ENCODE measurements at places on chromosomes 3 and 15.

GRCh38 chr3:18888370-18888769, 259.9 kb upstream of the KCNH8 start:
- no peak for DNase-seq

DNA sequence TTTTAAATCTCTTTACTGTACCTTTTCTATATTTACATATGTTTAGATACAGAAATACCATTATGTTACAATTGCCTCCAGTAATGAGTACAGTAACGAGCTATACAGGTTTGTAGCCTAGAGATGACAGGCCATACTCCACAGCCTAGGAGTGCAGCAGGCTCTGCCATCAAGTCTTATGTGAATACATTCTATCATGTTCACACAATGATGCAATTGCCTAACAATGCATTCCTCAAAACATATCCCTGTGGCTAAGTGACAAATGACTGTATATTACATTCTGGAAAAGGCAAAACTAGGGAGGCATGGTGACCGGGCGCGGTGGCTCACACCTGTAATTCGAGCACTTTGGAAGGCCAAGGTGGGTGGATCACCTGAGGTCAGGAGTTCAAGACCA, 192.4 kb upstream of the IGF1R start:
- no peak for DNase-seq

- no peak for DNase-seq
Measured at GRCh38 chr3:37922721-37923568, 61.3 kb downstream of the CTDSPL start.

- DNase-seq: no peak
Measured at GRCh38 chr15:38843736-38844590, 279.3 kb upstream of the RASGRP1 start.

DNA sequence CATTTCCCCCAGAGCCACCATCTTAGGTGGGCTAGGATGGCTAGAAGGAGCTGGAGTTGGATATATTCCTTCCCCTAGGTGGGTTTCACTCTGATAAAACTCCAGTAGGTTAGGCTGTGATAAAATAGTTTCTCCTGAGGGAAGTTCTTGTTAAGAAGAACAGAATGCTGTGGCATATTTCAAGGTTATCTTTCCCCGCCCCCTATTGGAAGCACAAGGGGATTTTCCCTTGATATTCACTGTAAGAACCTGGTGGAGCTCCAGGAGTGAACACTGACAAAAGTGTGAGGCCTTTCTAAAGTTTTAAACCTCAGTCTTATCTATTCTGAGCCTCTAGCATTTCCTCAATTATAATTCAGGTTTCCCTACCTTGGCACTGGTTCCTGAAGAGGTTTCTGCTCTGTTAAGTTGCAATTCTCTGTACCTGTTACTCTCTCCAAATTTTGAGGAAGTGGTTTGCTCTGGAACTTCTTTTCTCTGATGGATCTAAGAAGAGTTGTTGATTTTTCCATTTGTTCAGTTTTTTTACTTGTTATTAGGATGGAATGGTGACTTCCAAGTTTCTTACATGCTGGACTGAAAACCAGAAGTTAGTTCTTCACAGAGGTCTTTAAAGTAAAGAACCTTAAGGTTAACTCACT, 113.5 kb downstream of the GMPS start:
- no peak for DNase-seq

GRCh38 chr3:54223063-54223462, 100.7 kb downstream of the CACNA2D3 start:
- no peak for DNase-seq

GRCh38 chr3:185648396-185648795, 62.3 kb downstream of the SENP2 start:
- DNase-seq: no peak

GRCh38 chr3:127296959-127297358, 9.1 kb upstream of the PRR20G start:
- DNase-seq: no peak

GRCh38 chr3:144499001-144499930, 527.6 kb downstream of the DIPK2A start:
- DNase-seq: no peak

- no peak for DNase-seq
Measured at GRCh38 chr3:27141668-27142067, 227.5 kb downstream of the NEK10 start.

- DNase-seq: no peak
Measured at GRCh38 chr3:173750095-173750494, 352.6 kb downstream of the NLGN1 start.

GRCh38 chr3:188299708-188300107, 145.8 kb downstream of the LPP start:
- DNase-seq: no peak

DNA sequence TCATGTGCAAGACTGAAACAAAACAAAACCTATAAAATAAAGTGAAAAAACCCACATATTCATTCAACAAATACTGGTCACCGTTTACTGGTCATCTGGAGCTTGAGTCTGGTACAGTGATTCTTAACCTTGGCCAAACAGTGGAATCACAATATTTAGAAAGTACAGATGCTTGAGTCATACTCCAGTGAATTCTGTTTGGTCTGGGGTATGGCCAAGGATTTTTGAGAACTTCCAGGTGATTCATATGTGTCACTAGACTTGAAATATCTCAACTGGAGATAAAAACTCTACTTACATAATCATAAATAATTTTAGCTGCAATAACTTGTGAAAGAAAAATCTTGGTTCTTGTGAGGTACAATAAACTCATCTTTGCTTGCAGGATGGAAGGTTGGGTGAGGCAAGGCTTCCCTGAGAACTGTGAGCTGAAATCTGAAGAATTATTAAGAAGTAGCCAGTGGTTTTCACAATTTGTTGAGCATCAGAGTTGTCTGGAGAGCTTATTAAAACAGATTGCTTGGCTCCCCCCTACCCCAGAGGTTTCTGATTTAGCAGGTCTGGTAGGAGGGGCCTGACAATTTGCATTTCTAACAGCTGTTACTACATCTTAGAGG, 9.6 kb downstream of the NEK11 start:
- DNase-seq: no peak

- no peak for DNase-seq
Measured at GRCh38 chr3:123414973-123415775, 33.7 kb downstream of the ADCY5 start.

GRCh38 chr3:48963591-48963990, 26.4 kb upstream of the P4HTM start:
- DNase-seq: no peak

DNA sequence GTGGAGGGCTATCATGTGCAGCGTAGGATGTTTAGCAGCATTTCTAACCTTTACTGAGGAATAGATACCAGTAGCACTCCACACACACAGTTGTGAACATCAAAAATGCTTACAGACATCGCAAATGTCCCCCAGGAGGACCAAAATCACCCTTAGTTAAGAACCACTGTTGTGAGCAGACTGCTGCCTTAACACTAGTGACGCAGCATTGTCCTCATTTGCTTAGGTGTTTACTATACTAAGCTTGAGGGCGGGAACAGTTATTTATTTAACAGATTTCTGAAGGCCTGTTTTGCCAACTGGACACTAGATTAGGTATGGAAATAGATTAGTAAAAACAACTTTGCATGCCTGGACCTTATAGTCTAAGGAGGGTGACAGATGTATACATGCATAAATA, 2.3 kb downstream of the PPP2R3A start:
- no peak for DNase-seq

GRCh38 chr3:148226246-148226645, 471.5 kb upstream of the AGTR1 start:
- DNase-seq: no peak

DNA sequence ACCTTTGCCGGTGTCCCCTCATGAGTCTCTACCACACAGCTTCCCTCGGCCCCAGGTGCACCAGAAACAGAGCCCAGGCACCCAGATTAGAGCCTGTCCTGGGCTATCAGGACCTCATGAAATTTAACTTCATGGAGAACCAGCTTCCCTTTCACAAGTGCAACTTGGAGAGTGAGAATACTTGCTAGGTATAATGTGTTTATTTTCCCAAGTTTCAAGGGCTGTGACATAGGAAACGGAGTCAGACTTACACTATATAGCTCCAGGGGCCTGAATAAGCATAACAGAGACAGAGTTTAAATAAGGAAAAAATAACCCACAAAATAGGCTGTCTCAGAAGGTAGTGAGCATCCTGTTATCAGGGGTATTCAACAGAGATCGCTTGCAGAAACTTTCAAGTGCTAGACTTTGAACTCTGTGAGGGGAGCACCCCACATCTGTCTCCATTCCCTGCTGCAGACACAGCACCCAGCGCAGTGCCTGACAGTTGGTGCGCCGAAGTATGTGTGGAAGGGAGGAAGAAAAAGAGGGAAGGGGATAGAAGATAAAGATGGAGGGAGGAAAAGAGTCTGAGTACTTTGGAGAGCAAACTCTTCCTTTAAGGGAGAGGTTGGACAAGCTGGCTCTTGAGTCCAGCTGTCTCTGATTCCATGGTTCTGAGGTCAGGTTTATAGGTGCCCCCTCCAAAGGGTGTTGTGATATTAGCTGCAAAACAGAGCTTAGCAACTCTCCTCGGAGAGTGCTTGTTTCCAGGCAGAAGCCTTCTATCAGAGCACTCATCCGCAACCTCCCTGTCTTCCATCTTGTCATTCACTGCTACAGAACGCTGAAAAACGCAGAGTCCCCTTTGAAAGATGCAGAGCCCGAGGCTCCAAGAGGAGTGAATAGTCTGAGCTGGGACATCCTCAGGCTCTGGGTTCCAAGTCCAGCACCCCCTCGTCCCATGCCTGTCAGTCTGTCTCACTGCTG, 84.8 kb downstream of the CPN2 start:
- no peak for DNase-seq

DNA sequence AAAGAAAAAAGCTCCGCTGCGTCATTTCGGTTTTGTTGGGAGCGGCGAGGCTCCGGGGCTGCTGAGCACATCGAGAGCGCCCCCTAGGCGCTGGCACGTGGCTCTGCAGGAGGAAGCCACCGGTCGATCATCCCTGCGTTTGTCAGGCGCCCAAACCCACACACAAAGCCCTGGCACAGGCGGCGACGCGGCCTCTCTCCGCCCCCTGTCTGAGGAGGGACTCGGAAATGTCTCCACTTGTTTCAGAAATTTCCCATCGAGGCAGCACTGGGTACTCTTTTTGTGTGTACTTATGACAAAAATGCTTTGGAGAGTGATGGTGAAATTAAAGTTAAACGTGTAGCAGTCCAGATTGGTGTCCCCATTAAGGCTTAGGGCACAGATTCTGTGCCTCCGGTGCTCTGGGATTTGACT, 407.3 kb upstream of the ONECUT1 start:
- peak; percentile 6 for DNase-seq

- DNase-seq: no peak
Measured at GRCh38 chr3:150411976-150412375, 3.9 kb downstream of the TSC22D2 start.

- DNase-seq: no peak
Measured at GRCh38 chr3:123759311-123759710, 124.8 kb downstream of the MYLK start.

DNA sequence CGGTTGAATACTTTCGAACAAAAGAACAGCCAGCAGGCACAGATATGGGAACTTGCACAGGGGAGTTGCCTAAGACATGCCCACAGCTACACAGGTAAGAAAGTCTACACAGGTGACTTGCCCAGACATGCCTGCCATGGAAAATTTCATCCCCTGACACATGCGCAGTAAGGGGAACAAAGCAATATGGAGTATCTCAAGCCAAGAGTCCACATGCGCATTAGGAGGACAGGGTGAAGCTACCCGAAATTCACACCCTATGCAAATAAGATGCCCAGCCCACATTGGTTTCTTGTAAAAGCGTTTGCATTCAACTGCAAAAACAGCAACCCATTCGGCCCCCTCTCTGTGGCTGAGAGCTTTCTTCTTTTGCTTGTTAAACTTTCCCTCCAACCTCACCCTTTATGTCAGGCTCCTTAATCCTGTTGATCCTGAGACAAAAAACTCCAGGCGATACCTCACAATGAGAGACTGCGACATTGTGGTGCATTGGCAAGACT, 49.3 kb upstream of the TRPM1 start:
- DNase-seq: no peak

DNA sequence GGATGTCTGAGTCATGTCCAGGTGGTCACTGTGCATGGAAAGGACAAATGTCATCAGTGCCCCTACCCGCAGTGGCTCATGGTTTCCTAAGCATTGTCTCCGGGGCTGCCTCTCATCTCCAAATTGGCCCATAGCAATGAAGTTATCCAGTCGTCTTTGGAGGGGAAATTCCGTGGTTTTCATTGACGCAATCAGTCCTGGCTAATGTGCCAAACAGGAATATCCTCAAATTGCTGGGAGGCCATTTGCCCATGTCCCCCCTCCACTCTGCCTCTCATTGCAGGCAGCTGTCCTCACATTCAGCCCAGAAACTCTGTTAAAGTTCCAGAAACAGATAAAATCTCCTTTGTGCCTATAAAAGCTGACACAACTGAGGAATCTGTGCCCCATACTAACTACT, 81.6 kb downstream of the MCTP2 start:
- DNase-seq: no peak

DNA sequence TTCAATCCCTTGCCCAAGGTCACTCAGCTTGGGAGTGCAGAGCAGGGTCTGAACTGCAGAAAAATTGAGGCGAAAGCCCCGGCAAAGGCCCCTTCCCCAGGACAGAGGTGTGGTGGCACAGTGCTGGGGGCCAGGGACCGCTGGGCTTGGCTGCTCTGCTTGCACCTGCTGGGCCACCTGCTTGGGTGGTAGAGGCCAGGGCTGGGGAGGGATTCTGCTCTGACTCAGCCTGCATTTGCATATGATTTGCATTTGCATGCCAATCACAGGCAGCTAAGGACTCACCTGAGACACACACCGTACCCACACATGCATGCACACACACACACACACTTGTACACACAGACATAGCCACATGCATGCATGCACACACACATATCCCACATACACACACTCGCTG, 9.9 kb downstream of the GRM2 start:
- no peak for DNase-seq

- no peak for DNase-seq
Measured at GRCh38 chr3:149414557-149415231, 37.2 kb upstream of the TM4SF1 start.

DNA sequence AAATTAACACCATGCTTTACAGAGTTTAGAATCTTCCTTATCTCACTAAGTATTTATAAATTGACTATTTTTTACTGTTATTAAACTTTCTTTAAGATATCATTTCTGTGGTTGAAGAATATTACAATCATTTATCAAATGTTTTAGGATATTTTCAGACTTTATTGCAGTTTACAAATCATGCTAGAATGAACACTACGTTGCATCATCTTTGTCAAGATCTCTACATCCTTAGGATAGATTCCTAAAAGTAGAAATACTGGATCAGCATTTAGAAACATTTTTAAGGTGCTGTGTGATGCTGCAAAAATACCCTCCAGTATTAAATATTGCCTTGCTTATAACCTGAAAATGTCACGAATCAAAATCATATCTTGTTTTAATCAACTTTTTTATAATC, 2.5 kb upstream of the PLD1 start:
- no peak for DNase-seq

DNA sequence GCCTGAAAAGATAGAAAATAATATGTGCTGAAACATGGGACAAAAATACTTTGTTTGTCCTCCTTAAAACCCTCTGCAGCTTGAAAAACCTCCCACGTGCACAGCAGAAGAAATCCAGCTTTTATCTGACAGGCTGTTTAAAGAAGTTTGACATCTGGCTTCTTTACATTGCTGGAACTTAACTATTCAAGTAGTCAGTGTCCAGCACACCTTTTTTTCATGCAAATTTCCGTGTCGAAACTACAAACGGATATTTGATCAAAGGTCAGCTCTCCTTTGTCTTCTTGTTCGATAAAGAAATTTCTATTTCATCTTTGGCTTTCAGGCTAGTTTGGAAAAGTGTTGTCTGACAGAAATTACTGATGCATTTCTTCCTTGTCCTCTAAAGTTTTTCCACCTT, 66.8 kb upstream of the KBTBD8 start:
- no peak for DNase-seq

All from activated naive CD4-positive, alpha-beta T cell treated with Interleukin-2 at 50 U/mL for 16 hours (primary cell).